ENCODE measurements at places on chromosomes 13 and 19. TPM values are rescaled to one million over a fixed set of nuclear protein-coding genes. Genes with fewer than 3 reads are reported as not detected.

Gene OR1I1
- polyA plus RNA-seq: not detected

- DNase-seq: no peak
- H3K27ac ChIP-seq: no peak overlapping the region
- H3K36me3 ChIP-seq: no peaks in the 10 kb centered on the region
- H3K4me1 ChIP-seq: no peaks in the 10 kb centered on the region
- H3K27me3 ChIP-seq: no peaks in the 10 kb centered on the region
Observed at GRCh38 chr13:74975111-74975510, 506.9 kb downstream of the TBC1D4 start.

Gene BRSK1
- 25.1 TPM for polyA plus RNA-seq

DNA sequence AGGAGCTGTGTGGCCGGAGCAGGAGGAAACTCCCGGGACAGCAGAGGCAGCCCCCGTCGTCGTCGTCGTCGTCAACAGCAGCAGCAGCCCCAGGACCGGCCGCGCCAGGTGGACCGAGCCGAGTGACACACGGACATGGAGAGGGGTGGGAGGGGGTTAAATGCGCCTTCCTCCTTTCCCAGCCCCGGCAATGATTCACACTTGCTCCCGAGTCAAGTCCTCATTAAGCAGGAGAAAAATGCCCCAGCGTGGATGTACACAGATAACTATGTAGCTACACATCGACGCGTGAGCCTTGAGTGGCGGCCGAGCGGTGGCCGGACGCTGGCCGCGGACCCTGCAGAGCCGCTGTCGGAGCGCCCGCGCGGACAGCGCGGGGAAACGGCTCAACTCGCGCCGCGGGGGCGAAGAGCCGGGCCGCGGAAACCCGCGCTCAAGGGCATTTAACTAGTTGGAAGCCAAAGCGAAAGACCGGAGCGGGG is 645 bp downstream of the UBL3 start:
- no peaks in the 10 kb centered on the region for H3K36me3 ChIP-seq
- H3K4me3 ChIP-seq: peak overlapping the region; percentile 71
- DNase-seq: peak; percentile 88
- H3K27me3 ChIP-seq: no peaks in the 10 kb centered on the region
- H3K27ac ChIP-seq: peak overlapping the region; percentile 96

GRCh38 chr13:44578067-44578400 is 1.9 kb upstream of the TSC22D1 start:
- H3K36me3 ChIP-seq: no peaks in the 10 kb centered on the region
- peak overlapping the region; percentile 97 for H3K4me3 ChIP-seq
- DNase-seq: no peak
- H3K27ac ChIP-seq: peak overlapping the region; percentile 95

Gene MUC16
- not detected for polyA plus RNA-seq

DNA sequence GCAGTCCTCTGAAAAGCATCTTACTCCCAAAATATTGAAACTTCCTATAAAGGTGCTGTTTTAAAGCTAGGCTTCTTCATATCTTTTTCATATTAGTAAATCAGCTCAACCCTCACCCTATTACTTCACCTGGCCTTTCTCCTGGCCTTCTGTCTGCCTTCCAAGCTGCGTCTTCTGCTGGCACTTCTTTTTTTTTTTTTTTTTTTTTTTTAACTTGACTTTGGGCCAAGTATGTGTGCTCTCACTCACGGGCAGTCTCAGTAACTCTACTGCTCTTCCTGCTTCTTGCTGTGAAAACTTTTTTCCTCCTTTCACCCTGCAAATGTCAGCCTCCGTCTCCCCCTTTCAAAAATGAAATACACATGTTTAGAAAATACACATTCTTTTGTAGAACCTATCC is 41.2 kb upstream of the KCTD4 start:
- no peaks in the 10 kb centered on the region for H3K27me3 ChIP-seq
- DNase-seq: no peak
- no peaks in the 10 kb centered on the region for H3K36me3 ChIP-seq
- H3K27ac ChIP-seq: no peak overlapping the region
- no peaks in the 10 kb centered on the region for H3K4me1 ChIP-seq

DNA sequence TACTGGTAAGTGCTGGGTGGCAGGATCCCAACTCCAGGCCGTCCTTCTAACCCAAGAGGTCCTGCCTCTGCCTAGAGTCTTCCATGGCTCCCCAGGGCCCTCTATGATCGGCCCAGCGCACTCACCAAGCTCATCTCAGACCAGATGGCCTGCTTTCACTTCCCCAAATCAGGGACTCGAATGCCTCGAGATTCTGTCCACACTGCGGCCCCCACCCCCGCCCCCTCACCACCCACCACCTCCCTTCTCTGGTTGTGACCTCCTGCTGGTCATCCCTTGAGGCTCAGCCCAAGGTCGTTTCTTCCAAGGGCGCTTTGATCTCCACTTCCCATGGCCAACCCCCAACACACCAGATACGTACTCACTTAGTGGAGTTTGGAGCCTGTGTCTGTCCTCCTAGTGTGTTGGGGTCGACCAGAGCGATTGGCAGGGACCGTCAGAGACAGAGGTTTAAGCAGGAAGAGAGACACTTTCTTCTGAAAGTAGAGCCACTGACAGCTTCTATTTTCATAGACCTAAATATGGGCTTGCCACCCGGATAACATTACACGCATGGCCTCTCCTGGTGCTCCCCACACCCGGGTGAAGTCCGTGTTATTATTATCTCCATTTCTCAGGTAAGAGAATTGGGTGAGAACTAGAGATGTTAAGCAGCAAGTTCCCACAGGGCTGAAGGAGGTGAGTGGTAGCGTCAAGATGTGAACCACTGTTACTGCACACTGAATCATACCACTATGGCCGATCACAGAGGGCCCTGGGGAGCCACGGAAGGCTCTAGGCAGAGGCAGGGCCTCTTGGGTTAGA is at the start of gene FCER2:
FCER2 (minus strand) TSS at position 478 of the 804 bp plus-strand sequence. CDS start 2,371 bp downstream, outside the sequence.
- no peaks in the 10 kb centered on the region for H3K27me3 ChIP-seq
- no peak within 1 kb of the TSS for H3K27ac ChIP-seq
- no peak within 1 kb of the TSS for H3K4me3 ChIP-seq
- no peaks in the 10 kb centered on the region for H3K36me3 ChIP-seq

Gene LYPD5
- 0.63 TPM for polyA plus RNA-seq

GRCh38 chr13:100203696-100204367 is 114.9 kb downstream of the PCCA start:
- H3K36me3 ChIP-seq: no peaks in the 10 kb centered on the region
- H3K4me1 ChIP-seq: no peaks in the 10 kb centered on the region
- no peaks in the 10 kb centered on the region for H3K27me3 ChIP-seq
- no peak overlapping the region for H3K27ac ChIP-seq
- no peak overlapping the region for H3K4me3 ChIP-seq

- DNase-seq: no peak
- no peak overlapping the region for H3K27ac ChIP-seq
- no peaks in the 10 kb centered on the region for H3K27me3 ChIP-seq
- H3K36me3 ChIP-seq: no peaks in the 10 kb centered on the region
- no peak overlapping the region for H3K4me3 ChIP-seq
Observed at GRCh38 chr13:73492811-73493210, 434.0 kb downstream of the KLF5 start.

Gene CLDN10
- 0.56 TPM for polyA plus RNA-seq

- H3K27ac ChIP-seq: no peak overlapping the region
- no peak overlapping the region for H3K4me3 ChIP-seq
- no peak for DNase-seq
- H3K4me1 ChIP-seq: no peaks in the 10 kb centered on the region
- H3K36me3 ChIP-seq: no peaks in the 10 kb centered on the region
Observed at GRCh38 chr13:112171570-112171965, 104.6 kb downstream of the SOX1 start.

Measured in aorta (tissue), 5 donors.